Sigmoid colon (tissue), 7 donors: ENCODE measurements at places on chromosomes 6 and 20. TPM values are rescaled to one million over a fixed set of nuclear protein-coding genes. Genes with fewer than 3 reads are reported as not detected.

SCUBE3 gene
- 4.9 TPM for total RNA-seq

GTSF1L gene
- total RNA-seq = not detected

PRR3 gene
- total RNA-seq = 5.4 TPM

OPN5 gene
- not detected for total RNA-seq

UST gene
- 35.2 TPM for total RNA-seq

OLIG3 gene
- not detected for total RNA-seq

STX11 gene
- total RNA-seq = 5.3 TPM

PRDM1 gene
- 1.6 TPM for total RNA-seq

LY6G5B gene
- 8.0 TPM for total RNA-seq

ANGPT4 gene
- total RNA-seq = 0.27 TPM

DNA sequence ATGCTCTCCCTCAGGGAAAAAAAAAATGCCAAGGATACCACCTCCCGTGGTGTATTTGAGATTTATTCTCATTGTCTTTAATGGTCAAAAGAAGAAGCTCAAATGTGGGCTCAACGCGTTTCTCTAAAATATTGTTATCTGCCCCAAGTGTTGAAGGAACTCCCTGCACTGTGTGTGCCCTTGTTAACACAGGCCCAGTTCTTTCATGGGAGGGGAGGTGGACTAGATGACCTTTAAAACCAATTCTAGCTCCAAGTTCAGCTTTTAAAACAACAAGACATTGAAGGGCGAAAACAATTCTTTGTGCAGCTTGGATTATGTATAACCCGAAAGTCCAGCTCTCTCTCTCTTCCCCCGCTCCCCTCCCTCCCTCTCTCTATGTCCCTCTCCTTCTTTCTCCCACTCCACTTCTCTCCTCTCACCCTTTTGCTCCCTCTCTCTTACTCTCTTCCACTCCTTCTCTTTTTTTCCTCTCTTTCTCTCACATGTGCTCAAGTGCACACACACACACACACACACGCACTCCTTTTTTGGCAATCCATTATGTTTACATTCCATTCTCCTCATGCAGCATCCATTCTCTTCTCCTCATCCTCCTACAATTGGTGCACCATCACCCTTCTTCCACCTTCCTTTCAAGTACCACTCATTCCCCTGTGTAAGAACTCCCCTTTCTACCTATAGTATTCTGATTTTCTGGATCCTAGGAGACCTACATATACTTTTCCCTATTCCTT, 8.5 kb downstream of the HLA-DMB start:
- H3K4me1 ChIP-seq = no peaks in the 10 kb centered on the region
- no peak overlapping the region for H3K27ac ChIP-seq
- no peak overlapping the region for H3K4me3 ChIP-seq
- H3K27me3 ChIP-seq = no peaks in the 10 kb centered on the region
- no peaks in the 10 kb centered on the region for H3K36me3 ChIP-seq
- DNase-seq = no peak

DNA sequence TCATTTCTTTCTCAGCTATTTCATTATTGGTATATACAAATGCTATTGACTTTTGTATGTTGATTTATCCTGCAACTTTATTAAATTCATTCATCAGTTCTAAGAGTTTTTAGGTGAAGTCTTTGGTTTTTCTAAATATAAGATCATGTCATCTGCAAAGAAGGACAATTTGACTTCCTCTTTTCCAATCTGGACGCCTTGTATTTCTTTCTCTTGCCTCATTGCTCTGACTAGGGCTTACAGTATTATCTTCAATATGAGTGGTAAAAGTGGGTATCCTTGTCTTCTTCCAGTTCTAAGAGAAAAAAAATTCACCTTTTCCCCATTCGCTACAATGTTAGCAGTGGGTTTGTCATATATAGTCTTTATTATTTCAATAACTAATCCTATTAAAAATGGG, 38.0 kb downstream of the KIF16B start:
- no peak overlapping the region for H3K4me3 ChIP-seq
- DNase-seq = no peak
- H3K36me3 ChIP-seq = no peaks in the 10 kb centered on the region
- no peak overlapping the region for H3K27ac ChIP-seq

DNA sequence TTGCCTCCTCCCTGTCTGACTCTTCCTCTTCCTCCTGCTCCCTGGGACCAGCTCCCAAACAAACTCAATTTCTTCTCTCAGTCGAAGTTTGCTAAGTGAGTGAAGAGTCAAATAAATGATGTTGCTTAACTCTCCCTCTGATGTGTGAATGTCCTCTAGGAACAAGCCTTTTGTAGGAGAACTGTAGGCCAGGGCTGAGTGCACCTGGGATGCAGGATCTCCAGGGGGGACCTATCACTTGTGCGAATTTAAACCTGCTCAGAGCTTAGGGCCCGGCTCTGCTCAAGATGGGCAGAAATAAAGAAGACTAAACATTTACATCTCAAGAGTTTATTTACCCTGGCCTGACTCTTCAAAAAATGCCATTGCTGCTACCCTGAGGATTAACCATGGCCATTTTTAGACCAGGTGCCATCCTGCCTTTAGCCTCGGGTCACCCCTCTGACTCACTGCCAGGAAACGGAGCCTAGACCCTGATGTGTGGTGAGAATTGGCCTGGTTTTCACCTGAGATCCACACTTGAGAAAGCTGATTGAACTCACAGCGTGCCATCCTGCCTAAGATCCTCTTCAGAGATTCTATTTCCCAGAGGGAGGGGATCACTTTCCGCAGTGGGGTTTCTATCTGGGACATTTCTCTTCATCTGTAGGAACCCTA, 63.6 kb upstream of the CD93 start:
- no peak overlapping the region for H3K27ac ChIP-seq
- H3K4me3 ChIP-seq = no peak overlapping the region
- H3K36me3 ChIP-seq = no peaks in the 10 kb centered on the region
- H3K4me1 ChIP-seq = peaks cover 18% of the 10 kb centered on the region
- DNase-seq = no peak

- no peak overlapping the region for H3K4me3 ChIP-seq
- H3K27ac ChIP-seq = peak overlapping the region; percentile 71
- no peaks in the 10 kb centered on the region for H3K27me3 ChIP-seq
- DNase-seq = no peak
- H3K36me3 ChIP-seq = no peaks in the 10 kb centered on the region
- H3K4me1 ChIP-seq = peaks cover 36% of the 10 kb centered on the region
These were observed 139.0 kb downstream of the PXDC1 start for GRCh38 chr6:3612341-3613041.

DNA sequence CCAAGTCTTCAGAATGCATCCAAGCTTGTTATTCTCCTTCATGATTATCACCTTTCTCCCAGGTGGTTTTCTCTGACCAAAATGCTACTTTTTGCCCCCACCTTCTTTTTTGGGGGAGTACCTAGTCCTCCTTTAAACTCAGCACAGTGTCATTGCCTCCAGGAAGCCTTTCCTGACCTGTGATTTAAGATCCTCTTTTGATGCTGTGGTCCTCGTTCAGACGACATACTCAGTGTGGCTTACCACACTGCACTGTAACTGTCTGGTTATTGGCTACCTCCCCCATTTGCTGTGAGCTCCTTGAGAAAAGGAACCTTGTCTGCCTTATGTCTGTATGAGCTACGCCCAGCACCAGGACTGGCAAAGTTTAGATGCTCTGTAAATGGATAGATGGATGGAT, 14.6 kb downstream of the SAYSD1 start:
- H3K4me3 ChIP-seq = no peak overlapping the region
- H3K36me3 ChIP-seq = no peaks in the 10 kb centered on the region
- DNase-seq = no peak
- no peak overlapping the region for H3K27ac ChIP-seq
- no peaks in the 10 kb centered on the region for H3K27me3 ChIP-seq

DNA sequence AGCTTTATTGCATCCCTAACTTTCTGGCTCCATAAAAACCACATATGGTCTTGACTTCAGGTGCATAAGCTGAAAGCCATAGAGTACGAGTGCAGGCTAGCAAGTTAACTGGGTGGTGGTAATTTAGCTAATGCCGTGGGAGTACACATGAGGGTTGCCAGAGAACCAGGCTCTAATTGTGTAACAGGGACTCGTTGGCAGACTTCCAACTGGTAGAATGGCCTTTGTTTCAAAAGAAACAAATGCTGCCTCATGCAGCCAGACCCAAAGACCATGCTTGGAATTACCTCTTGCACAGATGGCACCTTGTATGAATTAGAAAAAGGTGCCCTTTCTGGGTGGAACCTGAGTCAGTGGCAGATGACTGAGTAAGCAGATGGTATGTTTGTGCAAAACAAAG, 73.2 kb downstream of the LY86 start:
- no peaks in the 10 kb centered on the region for H3K27me3 ChIP-seq
- no peaks in the 10 kb centered on the region for H3K4me1 ChIP-seq
- H3K36me3 ChIP-seq = no peaks in the 10 kb centered on the region
- DNase-seq = peak; percentile 76
- no peak overlapping the region for H3K27ac ChIP-seq
- no peak overlapping the region for H3K4me3 ChIP-seq

DNA sequence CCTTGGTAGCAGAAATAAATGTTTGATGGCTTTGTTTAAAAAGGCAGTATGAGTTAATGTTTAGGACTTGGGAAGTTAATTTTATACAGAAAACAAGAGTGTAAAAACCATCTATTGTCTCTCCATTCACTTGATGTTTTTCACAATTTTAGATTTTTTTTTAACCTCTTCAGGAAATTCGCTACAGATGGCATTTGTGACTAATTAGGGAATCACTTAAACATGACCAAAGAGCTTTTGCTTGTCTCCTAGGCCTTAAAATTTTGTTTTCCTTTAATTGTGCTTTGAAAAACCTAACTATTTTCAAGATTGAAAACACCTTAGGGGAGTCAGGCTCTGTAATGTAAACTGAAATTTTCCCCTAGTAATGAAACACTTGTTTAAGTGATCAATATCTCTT, 17.3 kb downstream of the TULP4 start:
- no peak for DNase-seq
- no peaks in the 10 kb centered on the region for H3K36me3 ChIP-seq
- no peaks in the 10 kb centered on the region for H3K27me3 ChIP-seq
- no peak overlapping the region for H3K4me3 ChIP-seq

- no peaks in the 10 kb centered on the region for H3K36me3 ChIP-seq
- DNase-seq = no peak
- no peaks in the 10 kb centered on the region for H3K27me3 ChIP-seq
- no peaks in the 10 kb centered on the region for H3K4me1 ChIP-seq
These were observed 161.7 kb upstream of the BMP5 start for GRCh38 chr6:56036916-56037600.

- no peak for DNase-seq
- H3K4me3 ChIP-seq = no peak overlapping the region
- no peak overlapping the region for H3K27ac ChIP-seq
These were observed 94.9 kb upstream of the KCNK16 start for GRCh38 chr6:39417440-39417839.

GRCh38 chr20:34049389-34049788, 55.7 kb downstream of the RALY start:
- H3K27ac ChIP-seq = no peak overlapping the region
- H3K27me3 ChIP-seq = no peaks in the 10 kb centered on the region
- no peaks in the 10 kb centered on the region for H3K36me3 ChIP-seq
- DNase-seq = no peak

DNA sequence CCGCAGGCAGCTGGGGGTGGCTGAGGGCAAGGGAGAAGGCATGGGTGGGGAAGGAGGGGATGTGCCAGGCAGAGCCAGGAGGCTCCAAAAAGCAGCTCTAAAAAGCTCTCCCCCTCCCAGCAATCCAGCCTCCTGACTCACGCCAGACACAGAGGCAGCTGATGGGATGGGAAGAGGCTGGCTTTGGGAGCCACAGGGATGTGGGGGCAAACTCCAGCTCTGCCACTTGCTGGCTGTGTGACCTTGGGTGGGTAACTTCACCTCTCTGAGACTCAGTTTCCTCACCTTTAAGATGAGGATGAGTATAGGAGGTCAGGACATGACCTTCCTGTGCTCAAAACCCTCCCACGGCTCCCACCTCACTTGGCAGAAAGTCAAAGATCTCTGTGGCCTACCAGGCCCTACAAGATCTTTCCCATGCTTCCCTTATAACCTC, 148.9 kb downstream of the CEBPB start:
- no peak overlapping the region for H3K4me3 ChIP-seq
- no peaks in the 10 kb centered on the region for H3K36me3 ChIP-seq
- DNase-seq = peak; percentile 64
- H3K27me3 ChIP-seq = no peaks in the 10 kb centered on the region
- H3K27ac ChIP-seq = peak overlapping the region; percentile 34

DNA sequence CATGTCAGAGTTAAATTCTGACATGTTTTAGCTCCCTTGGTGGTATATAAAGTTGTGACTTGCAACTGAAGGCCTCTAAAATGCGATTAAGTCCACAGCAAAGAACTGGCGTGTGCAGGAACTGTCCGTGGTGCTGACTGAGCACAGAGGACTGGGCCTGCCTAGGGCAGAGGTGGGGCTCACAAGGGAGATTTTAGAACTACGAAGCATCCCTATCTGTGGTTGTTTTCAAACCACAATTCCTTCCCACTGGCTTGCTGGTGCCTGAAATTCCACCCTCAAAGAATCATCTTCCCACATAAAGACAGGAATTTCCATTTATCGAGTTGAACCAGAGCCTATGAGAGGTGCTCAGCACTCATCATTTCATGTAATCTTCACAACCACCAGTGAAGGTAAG, 30.1 kb downstream of the RIMS4 start:
- no peak overlapping the region for H3K27ac ChIP-seq
- no peaks in the 10 kb centered on the region for H3K27me3 ChIP-seq
- no peak for DNase-seq
- H3K4me3 ChIP-seq = no peak overlapping the region

DNA sequence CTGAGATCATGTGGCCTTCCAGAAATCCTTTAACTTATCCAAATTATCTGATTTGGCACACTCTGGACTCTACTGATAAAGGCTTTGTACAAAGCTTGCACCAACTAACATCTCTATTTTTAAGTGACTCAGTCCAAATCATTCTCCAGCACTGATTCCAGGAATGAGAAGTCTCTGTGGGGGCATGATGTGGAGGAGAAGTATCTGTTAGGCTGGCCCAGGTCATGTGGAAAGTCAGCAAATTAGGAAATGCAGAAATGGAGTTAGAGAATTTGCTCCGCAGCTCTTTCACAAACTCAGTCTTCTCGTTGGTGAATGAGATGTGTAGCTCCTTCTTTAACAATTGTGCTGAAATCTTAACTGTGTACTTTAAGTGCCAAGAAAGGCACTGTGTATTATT, 165.7 kb downstream of the ZNF217 start:
- no peak overlapping the region for H3K4me3 ChIP-seq
- H3K4me1 ChIP-seq = no peaks in the 10 kb centered on the region
- no peak for DNase-seq
